Activated naive CD4-positive, alpha-beta T cell treated with anti-CD3 and anti-CD28 coated beads, Interleukin-2, amount 50 U/mL, for 72 hours (primary cell): ENCODE measurements at places on chromosomes 11 and 22. TPM values are rescaled to one million over a fixed set of nuclear protein-coding genes. Genes with fewer than 3 reads are reported as not detected.

Gene OR52D1
- not detected for total RNA-seq

Gene OR10A2
- total RNA-seq = not detected

Gene INPP5J
- total RNA-seq = 0.43 TPM

Gene OR52A1
- not detected for total RNA-seq
